GM06990 (cell line): ENCODE measurements at places on chromosomes 1 and 21.
A peak's percentile ranks its signal among the peaks of the same experiment; 100 is the strongest.

GRCh38 chr1:199585392-199585791, 442.1 kb upstream of the NR5A2 start:
- DNase-seq: no peak

DNA sequence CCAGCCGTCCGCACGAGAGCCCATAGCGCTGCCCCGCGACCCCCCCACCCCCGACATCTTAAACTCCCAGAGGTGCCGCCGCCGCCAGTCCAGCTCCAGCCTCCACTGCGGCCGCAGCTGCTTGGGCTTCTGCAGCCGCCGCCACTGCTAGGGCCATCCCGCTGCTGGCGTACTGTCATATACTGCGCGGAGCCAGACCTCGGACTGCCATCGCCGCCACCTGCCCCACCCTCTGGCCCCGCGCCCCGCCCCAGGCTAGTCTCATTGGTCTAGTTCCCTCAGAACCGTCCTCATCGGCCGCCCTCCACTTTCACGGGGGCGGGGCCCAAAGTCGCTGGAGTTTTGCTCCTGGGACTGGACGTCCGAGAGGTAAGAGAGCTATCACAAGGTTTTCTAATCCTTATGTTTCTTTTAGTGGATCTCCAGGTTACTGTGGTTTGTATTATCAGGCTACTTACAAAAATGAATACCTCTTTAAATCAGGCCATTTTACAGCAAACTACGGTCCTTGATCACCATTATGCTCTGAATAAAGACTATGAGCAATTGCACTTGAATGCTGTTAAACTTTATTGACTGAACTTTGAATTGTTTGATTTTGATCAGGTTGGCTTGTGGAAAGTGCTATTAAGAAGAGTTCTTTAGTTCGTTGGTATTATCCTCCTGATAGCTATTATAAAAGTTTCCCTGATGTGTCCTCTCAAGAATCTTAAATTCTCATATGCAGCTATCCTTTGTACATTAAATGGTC, 2.8 kb upstream of the CD1D start:
- DNase-seq: peak; percentile 40

- DNase-seq: no peak
Observed at GRCh38 chr1:167588361-167588760, 34.8 kb upstream of the CREG1 start.

- DNase-seq: no peak
Observed at GRCh38 chr1:213669964-213670691, 317.6 kb upstream of the PROX1 start.

- no peak for DNase-seq
Observed at GRCh38 chr1:25770541-25771220, 29.3 kb upstream of the SELENON start.

- no peak for DNase-seq
Observed at GRCh38 chr1:9153152-9153551, 24.2 kb upstream of the GPR157 start.

GRCh38 chr1:16971341-16972188, 8.9 kb downstream of the MFAP2 start:
- DNase-seq: no peak

GRCh38 chr1:175005085-175005783, 5.5 kb downstream of the CACYBP start:
- DNase-seq: no peak

- DNase-seq: peak; percentile 17
Observed at GRCh38 chr1:58165073-58165472, 381.5 kb downstream of the OMA1 start.

DNA sequence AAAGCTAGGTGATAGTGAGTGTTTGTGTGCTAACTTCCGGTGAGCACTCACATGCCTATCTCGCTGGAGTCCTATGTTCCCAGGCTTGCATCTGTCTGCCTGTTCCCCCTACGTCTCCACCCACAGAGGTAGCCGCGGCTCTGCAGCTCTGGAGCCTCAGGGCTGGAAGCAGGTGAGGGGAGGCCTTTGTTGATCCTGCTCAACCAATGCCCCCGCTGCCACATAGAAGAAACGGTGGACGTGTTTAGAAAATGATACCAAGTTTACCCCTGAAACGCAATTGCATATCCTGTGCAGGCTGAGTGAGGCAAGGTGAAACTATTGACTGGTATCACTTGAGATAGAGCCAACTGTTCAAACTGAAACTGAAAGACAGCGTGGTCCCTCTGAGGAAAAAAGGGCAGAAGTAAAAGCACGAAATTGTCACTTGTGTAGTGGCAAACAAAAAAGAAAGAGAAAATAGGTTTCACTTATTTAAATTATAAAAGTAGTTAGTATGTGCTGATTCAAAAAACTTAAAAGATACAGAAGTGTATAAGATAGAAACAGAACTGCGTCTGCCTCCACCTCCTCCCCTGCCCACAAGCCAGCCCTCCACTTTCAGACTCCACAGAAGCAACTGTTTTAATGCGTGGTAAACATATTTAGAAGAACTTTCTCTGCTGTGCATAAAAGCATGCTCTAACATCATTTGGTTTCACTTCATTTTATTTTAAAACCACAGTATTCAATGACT, 38.6 kb upstream of the ETS2 start:
- DNase-seq: peak; percentile 83

DNA sequence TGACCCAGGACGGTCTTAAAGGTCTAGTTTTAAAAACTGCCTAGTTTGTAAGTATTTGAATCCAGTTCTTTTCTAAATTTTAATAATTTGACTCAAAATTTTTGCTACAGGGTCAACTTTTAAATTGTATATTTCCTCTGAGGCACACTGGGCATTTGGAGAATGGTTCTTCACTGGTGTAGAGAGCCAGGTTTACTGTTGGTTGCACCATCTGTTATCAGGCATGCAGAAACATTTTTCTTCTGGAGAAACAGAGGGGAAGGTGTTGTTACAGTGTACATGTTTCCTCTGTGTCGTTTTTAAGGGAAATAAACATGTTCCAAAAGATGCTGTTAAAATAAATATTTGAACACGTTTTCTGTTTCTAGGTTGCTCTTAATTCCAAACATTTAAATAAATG, 39.0 kb upstream of the RWDD3 start:
- no peak for DNase-seq
